Cerebellum (tissue), 4 donors: ENCODE measurements at places on chromosomes 2 and 18.

GRCh38 chr2:19109518-19109917, 248.9 kb downstream of the OSR1 start:
- DNase-seq = peak; percentile 66

DNA sequence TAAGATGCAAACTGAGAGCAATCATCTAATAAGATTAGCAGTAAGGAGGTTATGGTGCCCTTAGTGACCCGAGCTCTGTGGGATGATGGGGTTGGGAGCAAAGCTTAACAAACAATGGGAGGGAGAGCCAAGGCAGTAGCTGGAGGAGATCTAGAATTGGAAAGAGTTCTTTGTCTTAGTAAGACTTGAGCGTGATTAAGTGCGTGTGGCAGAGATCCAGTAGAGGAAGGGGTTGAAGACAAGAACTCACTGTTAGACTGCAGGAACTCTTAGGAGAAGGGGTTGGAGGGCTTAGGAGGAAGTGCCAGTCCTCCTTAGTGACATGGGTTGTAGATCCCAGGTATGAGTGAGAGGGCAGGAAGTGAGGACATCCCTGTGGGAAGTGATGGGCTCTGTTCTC, 184.7 kb downstream of the GFPT1 start:
- no peak for DNase-seq

GRCh38 chr2:52918551-52918950, 849.1 kb upstream of the CHAC2 start:
- DNase-seq = no peak

- no peak for DNase-seq
These were observed 439.8 kb upstream of the LYPD1 start for GRCh38 chr2:133109772-133110171.

DNA sequence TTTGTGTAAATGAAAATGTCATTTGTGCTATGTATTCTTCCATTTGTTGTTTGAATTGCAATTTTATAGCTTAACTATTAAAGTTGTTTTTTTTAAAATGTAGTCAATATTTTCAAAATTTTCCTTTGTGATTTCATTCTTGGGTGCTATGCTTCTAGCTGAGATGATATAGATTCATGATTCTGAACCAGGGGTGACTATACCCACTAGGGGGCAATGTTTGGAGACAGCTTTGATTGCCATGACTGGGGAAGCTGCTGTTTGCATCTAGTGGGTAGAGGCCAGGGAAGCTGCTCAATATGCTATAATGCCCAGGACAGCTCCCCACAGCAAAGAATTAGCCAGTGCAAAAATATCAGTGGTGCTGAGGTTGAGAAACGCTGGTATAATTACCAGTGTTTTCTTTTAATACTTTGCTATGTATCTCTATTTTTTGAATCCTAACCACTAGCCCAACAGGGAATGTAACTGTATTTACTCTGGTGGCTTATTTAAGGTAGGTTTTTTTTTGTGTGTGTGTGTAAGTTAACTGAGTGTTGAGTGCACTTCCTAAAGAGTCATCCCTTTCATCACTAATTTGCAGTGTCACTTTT, 99.7 kb downstream of the MEP1B start:
- peak; percentile 42 for DNase-seq

- no peak for DNase-seq
These were observed 27.5 kb downstream of the CDH20 start for GRCh38 chr18:61360404-61361383.

DNA sequence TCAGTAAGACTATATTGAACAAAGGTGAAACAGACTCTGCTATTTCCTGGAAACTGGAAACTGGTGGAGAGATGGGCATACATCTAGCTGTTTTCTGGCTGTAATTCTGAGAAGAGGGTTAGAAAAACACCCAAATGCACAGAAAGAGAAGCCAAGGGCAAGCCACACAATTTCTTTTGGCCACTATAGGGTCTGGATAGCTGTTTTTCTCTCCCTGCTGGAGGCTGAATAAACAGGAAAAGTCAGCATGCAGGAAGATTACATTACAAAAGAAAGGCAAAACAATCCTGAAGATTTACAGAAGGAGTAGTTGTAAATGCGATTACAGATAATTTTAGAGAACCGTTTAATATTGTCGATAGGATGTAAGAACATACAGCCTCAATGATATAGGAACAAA, 186.2 kb upstream of the REG3G start:
- DNase-seq = no peak

DNA sequence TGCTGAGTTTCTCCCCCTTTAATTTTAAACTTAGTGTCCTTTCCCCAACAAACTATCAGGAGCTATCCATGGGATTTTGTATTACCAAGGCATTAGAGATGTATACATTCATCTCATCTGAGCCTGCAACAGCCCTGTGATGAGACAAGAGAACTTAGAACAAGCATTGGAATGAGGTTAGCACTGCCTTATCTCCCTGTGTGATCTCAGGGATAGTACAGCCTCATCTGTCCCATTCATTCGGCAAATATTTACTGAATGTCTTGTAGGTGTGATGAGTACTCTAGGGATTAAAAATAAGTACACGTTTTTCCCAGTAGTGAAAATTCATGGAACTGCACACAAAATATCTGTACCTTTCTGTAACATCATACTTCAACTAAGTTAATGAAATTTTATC, 45.6 kb downstream of the PAIP2B start:
- no peak for DNase-seq

DNA sequence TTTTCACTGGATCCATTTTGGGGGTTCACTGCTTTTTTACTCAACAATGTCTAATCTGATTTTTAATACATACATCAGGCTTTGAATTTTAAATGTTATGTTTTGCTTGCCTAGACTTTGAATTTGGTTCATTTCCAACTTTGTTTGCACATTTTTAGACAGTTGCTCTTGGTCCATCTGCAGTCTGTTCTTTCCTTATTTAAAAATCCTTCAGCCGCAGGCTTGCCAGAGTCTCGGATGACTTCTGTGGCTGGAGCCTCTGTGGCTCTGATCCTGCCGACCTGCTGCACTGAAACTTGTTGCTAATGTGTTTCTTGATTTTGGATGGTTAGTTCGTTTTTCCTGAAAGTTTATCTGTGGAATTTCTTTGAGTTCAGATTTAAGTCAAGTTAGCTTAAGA, 172.0 kb upstream of the ALKAL2 start:
- DNase-seq = no peak

- DNase-seq = no peak
These were observed 146.0 kb downstream of the AGAP1 start for GRCh38 chr2:235639885-235640284.

GRCh38 chr18:26271917-26272549, 45.8 kb downstream of the TAF4B start:
- DNase-seq = no peak

DNA sequence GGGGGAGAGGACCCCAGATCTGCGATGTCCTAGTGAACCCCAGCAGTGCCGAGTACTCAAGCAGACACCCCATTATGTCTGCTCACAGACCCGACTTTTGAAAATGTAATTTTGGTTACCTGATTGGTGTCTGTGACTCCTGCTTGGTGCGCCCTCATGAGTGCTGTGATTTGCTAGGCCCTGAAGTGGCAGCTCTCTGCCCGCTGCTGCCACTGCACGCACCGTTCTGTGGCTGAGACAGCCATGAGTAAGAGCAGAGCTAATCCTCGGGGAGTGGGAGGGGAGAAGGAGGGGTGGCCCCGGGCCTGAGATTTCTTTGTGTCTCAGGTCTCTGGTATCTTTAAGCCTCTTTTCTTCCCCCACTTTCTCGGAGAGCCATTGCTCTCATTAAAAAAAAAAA, 18.2 kb downstream of the FHOD3 start:
- DNase-seq = no peak

DNA sequence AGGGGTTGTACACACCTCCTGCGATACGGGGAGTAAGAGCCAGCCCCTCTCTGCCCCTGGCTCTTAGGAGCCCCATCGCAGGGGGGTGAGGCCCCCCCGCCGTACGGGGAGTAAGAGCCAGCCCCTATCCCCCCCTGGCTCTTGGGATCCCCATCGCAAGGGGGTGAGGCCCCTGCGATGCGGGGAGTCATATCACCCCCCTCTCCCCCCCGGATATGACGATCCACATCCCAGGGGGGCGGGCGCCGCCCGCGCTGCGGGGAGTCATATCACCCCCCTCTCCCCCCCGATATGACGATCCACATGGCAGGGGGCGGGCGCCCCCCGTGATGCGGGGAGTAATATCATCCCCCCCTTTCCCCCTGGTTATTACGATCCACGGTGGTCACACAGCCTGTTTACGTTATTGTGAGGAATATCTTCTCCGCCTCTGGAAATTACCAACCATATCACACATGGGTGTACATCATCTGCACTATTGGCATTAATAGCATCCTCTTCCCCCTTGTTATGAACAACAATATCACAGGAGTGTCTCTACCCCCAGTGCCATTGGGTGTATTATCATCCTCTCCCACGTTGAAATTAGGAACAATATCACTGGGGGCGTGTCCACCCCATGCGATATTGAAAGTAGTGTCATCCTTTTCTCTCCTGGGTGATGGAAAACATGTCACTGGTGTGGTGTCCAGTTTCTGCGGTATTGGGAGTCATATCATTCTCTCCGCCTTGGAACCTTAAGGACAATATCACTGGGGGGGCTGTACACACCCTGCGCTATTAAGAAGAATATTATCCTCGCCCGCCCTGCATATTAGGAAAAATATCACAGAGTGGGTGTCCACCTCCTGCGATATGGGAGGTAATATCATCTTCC, 24.7 kb upstream of the NAGK start:
- no peak for DNase-seq

DNA sequence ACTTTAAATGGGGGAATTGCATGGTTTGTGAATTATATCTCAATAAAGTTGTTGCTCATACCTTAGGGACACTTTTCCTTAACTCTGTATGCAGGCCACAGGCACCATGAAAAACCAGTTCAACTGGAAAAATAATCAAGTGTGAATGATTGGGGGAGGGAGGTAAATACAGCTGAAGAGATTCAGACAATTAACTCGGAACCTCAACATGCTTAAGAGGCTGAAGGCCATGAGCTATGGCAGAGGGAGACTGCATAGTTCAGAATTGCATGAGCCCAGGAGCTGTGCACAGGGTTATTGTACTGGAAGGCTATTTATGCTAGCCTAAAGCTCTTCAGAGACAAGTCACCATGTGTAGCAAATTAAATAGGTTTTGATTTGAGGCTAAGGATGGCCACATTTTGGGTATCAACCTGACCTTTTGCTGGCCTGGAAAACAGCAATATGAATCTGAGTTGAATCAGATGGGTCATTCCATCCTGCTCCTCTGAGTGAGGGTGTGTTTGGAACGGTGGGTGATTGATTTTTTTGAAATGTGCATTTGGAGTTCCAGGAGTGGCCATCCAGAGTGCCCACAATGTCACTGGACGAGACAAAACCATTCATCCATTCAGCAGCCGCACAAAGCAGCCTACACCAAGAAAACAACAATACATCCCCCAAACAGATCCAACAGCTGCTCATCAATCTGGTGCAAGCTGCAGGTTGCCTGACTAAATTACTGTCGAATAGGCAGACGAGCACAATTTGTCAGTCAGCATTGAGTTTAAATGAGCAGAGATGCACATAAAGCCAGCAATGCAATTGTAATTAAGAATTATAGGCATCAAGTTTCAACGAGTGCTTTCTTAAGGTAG, 42.5 kb downstream of the HRH4 start:
- peak; percentile 14 for DNase-seq

DNA sequence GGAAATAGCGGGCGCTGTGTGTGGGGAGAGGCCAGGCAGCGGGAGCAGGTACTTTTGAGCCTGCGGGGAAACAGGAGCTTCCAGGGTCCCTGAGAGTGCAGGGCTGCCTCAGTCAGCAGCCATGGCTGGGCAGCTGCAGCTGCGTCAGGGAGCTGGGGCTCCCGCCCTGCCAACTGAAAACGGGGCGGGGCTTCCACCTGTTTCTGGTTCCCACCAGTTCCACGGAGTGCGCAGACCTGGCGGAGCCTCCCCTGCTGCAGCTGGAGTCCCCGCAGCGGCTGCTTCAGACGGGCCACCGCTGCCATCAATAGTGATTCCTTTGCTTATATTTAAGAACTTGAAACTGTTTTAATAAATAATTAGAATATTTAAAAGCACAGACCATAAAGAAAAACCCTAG, 30.6 kb upstream of the RPRM start:
- DNase-seq = no peak
